ENCODE measurements at places on chromosomes 2 and 18.

DNA sequence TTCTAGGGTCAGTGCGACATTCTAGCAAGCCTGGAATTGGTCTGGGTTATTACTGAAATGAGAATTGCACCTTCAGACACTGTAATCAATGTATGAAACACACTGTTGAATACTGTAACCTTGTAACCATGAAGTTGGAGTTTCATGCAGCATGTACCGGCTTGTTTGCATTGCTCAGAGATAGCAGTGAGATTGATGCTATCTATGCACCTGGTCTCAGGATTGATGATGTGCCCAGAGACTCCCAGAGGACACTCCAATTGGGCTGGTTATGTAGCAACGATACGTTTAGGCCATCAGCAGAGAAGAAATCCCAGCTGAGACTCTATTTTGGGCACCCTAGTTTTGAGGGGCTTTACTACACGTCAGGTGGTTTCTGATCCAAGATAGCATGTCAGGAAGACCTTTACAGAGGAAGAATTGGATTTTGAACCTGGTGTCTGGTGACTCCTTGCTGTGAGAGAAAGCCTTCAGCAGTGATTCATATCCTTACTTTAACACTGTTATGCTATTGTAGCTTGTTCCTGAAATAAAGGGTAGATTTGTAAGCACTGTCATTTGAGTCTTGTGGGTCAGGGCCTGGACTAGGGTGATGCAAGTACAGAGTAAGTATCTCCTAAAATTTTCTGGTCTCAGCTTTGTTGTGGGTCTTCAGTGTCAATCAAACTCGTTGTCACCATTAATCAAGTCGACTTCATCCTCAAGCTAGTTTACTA, 305.1 kb upstream of the GULP1 start:
- no peak for DNase-seq

DNA sequence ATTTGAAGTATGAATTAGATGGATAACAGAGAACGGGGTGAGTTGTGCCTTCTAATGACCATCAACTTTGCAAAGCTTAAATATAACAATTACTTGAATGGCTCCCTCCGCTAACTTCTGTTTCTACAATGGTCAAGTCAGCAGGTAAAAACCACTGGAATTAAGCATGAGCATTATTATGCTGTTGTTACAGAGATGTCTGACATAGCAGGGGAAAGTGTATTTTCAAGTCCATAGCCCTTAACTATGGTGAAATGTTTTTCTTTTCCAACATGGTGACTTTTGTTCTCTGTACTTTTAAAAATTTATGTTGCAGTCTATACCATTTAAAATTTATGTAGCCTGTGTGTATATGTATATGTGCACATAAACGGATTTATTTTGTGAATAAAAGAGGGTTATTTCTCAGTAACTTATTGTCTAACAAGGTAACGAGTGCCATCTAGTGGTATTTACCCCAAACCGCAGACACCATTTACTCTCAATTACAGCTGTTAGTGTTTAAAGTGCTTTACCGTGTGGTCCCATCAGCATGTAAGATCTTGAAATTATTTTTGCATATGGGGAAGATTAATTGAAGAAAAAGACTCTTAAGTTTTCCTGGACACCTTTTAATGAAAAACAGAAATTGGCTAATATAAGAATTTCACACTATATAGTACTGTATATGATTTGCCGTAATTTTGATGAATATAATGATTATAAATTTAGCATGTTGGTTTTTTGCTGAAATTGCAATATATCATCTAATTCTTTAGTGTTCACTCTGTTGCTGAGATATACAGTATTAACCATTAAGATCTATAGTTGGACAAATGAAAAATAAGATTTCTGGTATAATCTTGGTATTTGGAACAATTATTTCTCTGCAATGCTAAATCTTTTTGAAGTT, 78.2 kb downstream of the UBE2E3 start:
- peak; percentile 31 for DNase-seq

DNA sequence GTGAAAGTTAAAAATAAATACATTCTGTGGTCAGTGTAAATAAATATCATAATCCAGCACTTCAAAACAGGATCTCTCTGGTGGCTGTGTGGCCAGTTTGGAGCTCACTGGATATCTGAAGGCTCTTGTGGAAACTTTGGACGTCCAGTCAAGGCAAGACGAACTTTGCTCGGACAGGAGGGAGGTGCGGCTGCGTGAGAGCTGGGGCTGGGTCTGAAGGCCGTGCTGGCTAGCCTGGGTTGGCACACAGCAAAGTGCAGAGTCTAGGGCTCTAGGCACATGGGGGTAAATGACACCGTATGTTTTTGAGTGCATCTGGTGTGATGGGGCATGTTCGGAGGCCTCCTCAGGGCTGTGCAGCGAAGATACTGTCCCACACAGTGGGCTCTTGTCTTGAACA, 78.9 kb upstream of the TXNDC2 start:
- DNase-seq: no peak

DNA sequence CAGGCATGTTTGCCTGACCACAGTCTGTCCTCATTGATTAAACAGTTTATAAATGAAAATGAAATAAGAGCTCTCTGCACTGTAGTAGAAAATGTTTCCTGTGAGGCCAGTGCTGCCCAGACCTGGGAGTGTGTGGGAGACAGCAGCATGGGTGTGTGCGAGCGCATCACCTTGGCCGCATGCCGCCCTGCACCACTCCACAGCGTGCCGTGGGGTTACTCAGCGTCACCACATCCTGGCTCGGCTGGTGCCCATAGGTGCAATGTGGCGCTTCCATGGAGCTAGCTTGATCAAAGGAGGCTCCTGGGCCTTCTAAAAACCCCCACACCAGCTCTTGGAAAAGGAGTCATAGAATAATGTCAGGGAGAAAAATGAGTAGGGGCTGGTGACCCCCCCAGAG, 76.0 kb upstream of the EPC2 start:
- no peak for DNase-seq

DNA sequence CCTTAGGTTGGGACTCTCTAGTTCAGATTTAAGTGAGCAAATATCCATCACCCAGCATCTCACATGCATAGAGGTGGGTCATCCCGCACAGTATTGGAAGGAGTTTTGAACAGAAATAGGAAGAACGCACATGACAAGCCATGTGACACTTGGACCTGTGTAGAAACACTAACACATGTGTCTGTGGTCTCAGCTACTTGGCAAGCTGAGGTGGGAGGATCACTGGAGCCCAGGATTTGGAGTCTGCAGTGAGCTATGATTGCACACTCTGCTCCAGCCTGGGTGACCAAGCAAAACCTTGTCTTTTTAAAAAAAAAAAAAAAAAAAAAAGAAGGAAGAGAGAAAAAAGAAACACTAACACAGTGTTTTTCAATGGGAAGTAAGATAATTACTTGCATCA, 5.4 kb upstream of the MTCL1 start:
- DNase-seq: no peak

DNA sequence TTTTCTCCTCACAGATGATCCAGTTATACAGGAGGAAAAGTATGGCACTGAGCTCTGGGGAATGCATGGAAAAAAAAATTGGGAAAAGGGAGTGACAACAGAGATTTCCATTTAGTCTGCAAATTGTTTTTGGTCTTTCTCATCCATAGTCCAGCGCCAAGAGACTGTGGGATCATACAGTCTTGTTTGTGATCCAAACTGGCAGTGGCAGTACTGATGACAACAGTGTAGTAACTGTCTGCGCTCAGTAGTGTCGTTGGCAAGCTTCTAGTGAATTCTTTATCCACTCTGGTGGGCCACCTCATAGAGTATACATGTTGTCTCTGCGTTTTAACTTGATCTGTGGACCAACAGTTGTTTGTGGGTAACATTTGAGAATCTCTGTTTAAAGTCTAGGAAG, 37.9 kb downstream of the GALNT1 start:
- DNase-seq: no peak

DNA sequence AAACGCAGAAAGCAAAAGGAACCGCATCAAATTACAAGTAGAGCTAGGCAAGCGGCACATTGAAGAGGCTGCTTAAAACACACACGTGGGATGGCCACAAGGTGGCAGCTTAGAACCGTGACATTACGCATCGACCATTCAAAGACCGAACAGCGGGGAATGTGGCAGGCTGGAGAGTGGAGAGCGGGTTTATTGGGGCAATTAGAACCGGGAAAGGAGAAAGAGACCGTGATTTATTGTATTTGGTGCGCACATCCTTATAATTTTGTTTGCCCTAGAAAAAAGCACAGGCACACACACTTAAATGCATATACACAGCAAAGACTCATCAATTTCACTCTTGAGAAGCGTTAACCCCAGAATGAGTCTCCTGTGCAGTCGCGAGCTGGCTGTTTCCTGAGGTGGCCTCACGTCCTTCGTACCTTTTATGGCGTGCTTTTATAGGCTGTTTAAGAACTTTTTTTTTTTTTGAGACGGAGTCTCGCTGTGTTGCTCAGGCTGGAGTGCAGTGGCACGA, 31.7 kb upstream of the MEP1B start:
- peak; percentile 80 for DNase-seq

GRCh38 chr2:78541451-78542267, 483.8 kb upstream of the REG3G start:
- no peak for DNase-seq

DNA sequence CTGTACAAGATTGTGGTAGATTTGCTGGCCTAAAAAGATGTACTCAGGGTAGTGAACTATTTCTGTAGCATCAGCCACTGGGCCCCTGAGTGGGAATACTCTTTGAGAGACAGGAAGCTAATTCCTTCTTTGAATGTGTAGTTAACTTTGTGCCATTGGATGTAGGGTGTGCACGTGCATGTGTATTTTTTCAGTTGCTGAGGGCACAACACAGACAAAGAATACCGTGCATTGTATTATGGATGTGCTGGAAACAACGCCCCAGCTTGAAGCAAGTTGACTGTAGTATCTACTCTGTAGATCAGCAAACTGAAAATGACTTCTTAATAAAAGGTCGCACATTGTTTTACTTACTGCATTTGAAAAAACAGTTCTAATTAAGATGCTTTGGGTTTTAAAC, 14.1 kb downstream of the CRIM1 start:
- DNase-seq: no peak

DNA sequence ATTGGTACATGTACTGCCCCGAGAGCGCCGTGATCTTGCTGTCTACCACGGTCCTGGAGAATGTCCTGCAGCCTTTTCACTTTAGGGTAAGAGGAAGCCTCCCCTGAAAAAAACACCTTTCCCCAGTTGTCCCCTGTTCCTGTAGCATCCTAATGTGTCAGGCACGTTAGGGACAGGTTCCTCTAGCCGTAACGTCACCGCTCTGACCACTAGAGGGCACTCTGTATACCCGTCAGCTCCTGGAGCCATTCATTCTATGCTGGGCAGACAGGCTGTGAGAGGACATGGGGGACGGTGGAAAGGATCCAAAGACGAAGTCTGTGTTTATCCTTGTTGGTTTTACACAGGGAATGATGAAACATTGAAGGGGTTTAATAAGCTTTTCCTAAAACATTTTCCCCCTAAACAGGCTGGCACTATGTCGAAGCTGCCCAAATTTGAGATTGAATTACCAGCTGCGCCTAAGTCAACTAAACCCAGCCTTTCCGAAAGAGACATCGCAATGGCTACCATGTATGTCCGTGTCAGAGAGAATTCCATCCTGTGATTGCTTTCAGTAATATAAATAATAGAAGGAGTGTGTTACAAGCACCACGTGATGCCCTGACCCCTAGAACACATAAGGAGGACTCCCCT, 12.7 kb downstream of the RMC1 start:
- peak; percentile 72 for DNase-seq

DNA sequence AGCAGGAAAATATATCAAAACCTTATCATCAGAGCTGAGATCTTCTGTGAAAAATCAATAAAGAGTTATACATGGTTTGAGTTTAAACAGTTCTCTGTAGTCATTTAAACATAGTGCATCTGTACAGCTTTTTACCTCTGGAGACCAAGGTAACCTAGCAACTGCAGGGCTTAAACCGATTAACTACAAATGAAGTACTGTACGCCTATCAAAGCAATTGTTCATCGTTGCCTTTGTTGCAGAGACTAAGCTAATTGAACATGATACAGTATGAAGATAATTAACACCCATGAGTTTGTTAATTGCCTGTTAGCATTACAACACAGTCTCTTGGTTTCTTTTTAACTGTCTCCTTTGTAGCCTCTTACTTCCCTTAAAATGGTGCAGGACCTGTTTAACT, 147.9 kb downstream of the LNPK start:
- no peak for DNase-seq

GRCh38 chr18:41599466-41599865, 355.6 kb upstream of the PIK3C3 start:
- no peak for DNase-seq

- peak; percentile 18 for DNase-seq
These were observed 966 bp downstream of the ADCY3 start for GRCh38 chr2:24919037-24919505.

DNA sequence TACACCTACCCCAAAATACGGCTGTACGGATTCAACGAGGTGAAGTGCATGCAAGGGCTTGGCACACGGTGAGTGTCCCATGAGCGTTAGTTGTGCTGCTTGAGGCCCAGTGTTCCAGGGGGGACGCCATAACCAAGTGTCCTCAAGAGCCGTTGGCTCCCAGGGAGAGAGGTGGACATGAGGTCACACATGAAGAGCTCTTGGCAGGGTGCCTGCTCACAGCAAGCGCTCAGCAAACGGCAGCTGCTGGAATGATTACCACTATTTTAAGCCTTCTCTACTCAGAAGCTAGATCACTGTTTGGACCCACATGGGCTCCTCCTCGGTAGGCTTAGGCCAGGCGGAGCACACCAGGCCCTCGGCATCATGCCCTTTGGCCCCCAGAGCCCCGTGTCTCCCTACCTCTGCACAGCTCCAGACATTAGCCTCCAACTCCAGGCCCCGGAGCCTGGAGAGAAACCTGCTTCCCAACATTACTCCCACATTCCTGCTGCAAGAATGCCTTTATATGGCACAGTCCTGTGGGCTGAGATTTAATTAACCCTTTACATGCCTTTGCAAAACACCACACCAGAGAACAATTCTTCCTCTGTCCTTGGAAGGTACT, 68.4 kb upstream of the PPP1CB start:
- peak; percentile 76 for DNase-seq

Data from HCEC 1CT (cell line).